Endothelial cell of umbilical vein (primary cell): ENCODE measurements at places on chromosomes 5 and 9. TPM values are rescaled to one million over a fixed set of nuclear protein-coding genes. Genes with fewer than 3 reads are reported as not detected.
A peak's percentile ranks its signal among the peaks of the same experiment; 100 is the strongest.

DNA sequence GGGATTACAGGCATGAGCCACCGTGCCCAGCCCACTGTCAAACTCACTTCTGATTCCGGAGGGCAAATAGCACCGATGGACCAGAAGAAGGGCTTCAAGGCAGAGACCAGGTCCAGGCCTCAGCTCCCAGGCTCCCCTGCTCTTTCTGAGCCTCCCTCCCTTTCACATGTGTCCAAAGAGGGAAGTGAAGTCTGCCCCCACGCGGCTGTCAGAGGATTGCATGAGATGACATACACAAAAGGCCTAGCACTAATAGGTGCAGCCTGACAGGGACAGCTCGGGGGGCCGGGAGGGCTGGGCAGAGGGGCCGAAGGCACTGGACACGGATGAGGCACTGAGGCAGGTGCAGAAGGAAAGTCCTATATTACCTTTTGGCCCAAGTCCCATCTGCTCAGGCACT, 16.1 kb downstream of the FBP1 start:
- DNase-seq = no peak

GRCh38 chr5:51242456-51242855, 140.8 kb upstream of the ISL1 start:
- DNase-seq = no peak

- no peak for DNase-seq
Observed at GRCh38 chr9:91198405-91198804, 163.3 kb downstream of the AUH start.

DNA sequence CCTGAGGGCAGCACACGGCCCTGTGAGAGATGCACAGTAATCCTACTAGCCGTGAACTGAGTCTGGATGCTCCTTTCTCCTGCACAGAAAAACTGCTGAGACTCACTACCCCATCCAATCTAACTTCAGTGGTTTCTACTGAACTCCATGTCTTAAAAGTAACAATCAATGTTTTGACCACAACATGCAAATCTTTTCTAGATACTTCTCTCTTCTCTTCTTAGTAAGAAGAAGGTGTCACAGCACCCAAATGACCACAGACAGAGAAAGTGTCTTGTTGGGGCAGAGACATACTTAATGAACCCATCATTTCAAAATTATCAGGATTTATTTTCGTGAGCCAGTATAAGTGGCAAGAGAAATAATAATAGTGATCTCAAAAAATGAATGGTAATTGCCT, 285.8 kb upstream of the MEF2C start:
- DNase-seq = no peak

DNA sequence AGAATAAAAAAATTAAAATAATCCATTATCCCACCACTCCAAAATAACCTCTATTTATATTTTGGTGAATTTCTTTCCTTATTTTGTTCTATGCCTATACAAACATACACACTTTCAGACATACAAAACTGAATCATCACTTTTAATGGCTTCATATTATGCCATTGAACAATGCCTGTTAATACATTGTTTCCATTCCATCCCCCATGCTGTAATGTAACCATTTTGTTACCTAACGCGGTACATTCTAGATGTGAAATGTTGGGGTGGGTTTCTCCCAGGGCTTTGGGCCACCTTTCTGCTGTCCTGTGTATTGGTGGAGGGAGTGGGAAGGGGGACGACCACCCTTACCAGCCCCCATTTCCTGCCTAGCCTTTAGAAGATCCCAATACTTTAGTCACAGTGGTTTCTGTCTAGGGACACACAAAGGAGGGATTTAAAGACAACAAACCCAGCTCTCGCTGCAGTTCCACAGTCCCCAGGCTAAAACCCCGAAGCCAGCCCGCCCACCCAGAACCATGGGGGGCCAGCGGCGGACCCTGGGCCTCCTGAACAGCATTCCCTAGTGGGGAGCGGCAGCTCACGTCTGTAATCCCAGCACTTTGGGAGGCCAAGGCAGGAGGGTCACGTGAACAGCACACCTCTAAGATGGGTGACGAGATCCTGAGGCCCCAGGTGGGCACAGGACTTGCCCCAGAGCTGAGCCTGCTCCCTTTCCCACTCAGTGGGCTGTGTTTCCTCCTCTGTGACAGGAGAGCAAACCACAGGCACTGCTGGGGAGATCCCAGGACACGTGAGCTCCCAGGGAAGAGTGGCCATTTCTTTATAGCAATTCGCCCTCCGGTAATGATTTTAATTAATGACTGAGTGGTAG, 56.9 kb upstream of the STXBP1 start:
- peak; percentile 65 for DNase-seq

- peak; percentile 92 for DNase-seq
Observed at GRCh38 chr9:125649315-125649714, 57.7 kb downstream of the MAPKAP1 start.

GRCh38 chr5:168123631-168124528, 167.6 kb upstream of the WWC1 start:
- DNase-seq = no peak

- no peak for DNase-seq
Observed at GRCh38 chr5:24855485-24855884, 210.7 kb upstream of the CDH10 start.

DNA sequence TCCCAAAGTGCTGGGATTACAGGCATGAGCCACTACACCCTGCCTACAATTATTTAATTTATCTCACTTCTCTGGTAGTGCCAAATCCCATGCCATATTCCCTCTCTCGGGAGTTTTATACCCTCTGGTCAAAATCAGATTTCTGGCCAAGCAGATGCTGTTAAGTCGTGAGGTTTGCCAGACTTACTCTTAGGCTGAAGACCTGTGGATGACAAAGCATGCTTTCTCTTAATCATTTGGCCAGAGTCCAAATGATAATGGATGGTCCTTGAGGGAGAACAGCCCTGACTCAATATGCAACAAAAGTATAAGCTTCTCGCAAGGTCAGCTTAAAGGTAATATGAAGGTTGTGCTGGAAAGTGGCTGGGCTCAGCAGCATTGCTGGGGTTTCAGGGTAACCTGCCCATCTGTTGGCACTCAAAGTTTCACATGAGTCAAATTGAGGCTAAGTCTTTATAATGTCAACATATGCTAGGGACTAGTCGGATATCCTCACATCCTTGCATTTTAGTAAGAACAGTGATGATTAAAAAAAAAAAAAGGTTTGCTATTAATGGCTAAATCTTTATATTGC, 280.1 kb downstream of the KIF4B start:
- no peak for DNase-seq

GRCh38 chr9:20620650-20621470, 1.4 kb downstream of the MLLT3 start:
- peak; percentile 54 for DNase-seq

DNA sequence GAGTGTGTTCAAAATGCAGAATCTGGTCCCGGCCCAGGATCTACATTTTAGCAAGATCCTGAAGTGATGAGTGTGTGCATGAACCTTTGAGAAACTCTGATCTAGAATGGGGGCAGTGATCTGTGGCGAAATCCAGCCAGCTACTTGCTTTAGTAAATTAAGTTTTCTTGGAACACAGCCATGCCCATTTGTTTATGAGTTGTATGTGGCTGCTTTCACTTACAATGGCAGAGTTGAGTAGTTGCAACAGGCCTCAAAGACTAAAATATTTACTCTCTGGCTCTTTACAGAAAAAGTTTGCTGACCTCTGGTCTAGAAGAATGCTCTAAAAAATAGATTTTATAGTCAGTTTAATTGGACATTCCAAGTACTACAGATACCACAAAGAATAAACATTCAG, 588.3 kb downstream of the BNC2 start:
- no peak for DNase-seq

DNA sequence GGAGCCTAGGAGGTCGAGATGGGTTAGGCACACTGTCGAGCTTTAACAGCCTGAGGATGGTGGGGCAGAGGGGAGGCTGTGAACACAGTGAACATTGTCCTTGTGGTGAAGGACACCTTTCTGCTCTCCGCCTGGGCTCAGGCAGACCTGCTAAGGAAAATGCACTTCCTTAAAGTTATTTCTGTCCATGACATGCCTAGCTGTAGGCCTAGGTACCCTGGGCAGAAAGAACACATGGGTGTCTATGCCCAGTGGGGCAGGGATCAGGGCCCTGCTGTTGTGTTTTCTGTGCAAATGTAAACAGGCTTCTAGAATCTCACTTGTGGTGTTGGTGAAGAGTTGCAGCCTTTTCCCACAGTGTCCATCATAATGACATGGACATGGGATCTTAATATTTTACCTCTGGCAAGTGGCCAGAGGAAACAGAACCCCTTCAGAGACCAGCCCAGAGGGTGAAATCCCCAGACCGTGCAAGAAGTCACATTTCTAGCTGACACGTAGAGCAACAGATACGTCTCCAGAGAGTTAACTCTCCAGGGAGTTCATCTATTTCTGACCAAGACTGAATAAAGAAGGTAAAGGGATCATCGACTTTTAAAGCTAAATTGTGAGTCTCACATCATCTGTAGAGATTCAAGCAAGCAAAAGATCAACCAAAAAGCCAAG, 79.2 kb downstream of the C9orf152 start:
- DNase-seq = no peak

DNA sequence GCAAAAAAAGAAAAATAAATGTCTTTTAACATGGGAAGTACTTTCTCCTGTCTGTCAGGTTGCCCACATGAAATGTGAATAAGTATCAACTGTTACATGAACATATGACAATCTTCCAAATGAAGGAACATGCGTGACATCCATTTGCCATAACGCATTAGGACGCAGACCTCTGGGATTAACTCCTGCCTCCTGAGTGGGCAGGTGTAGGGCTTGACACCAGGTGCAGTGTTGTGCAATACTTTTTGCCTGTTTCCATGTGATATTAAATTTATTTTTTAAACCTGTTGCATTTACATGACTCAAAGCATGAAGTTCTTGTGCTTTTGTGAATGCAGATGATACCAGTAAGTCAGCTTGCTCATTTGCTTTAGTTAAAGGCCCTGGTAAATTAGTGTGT, 8.7 kb upstream of the TMEM141 start:
- no peak for DNase-seq

DNA sequence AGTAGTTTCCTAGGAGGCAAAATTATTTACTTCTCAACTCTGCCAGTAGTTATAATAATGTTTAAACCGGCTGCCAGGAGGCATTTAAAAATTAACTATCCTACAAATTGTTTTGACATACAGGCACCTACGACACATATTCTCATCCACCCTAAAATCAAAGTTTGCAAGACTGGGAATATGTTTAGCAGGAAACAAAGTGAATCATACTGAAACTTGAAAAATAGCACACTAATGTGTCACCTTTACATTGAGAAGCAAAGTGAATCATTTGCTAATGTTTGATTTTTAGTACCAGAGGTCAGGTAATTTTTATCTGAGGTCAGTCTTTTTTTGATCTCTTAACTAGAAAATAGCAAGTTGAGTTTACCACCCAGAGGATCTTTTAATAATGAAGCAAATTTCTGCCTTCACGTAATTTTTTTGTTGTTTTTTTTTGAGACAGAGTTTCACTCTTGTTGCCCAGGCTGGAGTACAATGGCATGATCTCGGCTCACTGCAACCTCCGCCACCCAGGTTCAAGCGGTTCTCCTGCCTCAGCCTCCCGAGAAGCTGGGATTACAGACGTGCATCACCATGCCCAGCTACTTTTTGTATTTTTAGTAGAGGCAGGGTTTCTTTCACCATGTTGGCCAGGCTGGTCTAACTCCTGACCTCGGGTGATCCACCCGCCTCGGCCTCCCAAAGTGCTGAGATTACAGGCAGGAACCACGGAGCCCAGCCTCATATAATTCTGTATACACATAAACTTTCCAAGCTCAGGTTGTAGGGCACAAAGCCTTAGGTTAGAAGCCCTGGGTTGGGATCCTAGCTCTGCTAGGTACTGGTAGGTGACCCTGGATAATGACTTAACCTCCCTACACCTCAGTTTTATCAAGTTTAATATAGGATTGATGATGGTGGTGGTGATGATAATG, 124.3 kb downstream of the UGCG start:
- DNase-seq = peak; percentile 74

DNA sequence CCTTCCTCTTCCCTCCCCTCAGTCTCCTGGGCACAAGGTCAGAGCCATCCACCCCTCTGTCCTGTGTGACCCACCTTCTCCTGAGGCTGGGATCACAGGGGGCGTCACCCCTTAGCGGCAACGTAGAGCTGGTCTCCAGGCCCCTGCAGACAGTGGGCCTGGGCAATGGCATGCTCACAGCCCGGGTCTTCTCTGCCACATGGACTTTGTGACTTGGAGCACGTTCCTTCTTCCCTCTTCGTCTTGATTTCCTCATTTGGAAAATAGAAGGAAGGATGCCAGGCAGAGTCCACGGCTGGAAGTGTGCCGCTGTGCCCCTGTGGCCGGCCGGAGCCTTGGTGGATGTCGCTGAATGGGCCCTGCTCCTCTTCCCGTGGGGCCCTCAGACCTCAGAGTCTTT, 10.0 kb downstream of the RXRA start:
- no peak for DNase-seq

DNA sequence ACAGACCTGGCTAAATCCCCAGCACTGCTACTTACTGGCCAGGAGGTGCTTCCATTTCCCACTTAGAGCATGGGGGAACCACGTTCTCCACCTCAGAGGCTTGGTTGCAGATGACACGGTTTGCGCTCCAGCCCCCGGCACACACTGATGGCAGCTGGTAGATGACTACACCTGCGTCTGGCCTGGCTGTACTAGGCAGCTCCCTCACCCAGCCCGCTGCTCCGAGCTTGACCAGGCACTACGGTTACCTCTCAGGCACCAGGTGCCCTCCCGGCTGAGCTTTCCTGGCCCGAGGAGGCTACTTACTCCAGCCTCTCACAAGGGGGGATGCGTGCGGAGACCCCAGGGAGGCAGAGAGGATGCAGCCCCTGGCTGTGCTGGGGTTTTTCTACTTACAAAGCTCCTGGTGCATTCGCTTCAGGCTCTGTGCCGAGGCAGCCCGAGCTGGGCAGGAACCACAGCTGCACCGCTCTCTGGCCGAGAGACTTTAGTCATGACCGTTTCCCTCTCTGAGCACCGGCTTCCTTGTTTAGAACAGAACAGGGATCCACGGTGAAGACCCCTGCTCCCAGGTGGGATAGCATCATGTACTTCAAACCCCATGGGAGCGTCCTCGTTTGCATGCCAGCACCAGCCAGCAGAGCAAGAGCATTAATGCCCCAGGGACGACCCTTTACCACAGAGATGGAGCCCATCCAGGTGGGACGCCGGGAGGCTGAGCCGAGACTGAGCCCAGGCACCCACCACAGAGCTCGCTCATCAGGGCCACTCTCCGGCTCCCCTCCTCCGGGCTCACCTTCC, 7.6 kb upstream of the GBGT1 start:
- no peak for DNase-seq

RETREG1 gene
- total RNA-seq = 0.46 TPM in 1 of 2 replicates, not detected in the other

INSL4 gene
- total RNA-seq = not detected in 2 replicates
